Left lung (tissue), 14 donors: ENCODE measurements at places on chromosomes 13 and 19. TPM values are rescaled to one million over a fixed set of nuclear protein-coding genes. Genes with fewer than 3 reads are reported as not detected.

Gene MYO16
- 1.6 TPM for polyA plus RNA-seq

DNA sequence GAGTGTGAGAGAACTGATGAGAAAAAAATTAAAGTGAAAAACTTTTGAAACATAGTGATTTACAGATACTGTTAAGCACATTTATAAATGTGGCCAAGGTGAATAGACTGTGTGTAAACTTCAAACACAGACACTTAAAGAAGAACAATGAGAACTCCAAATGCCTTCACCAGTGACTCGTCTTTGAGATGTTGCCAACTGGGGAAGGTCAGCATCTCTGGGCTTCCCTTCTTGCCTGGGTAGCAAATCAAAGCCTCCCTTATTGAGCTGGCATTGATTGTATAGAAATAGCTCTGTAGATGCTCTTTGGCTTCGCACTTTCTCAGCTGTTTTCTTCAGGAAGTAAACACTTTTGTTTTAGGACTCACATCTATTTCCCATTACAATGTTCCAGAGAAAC, 177.3 kb upstream of the SGCG start:
- no peak for DNase-seq

DNA sequence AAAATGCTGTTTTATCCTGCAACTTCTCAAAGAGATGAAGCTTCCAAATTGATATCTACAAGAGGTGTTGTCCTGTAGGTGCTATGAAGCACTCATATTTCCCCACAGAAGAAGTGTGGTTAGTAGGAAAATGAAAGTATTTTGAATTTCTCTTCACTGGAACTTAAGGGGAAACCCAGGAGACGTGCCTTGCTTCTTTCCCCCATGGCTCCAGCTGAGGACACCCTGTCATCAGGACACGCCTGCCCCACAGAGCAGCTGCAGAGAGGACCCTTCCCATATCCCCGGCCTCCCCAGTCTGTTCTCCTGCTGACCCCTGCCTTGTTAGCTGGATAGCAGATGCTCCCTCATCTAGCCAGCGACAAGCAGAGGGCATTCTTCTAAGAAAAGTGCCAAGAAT, 371.3 kb downstream of the COG6 start:
- no peak for DNase-seq

DNA sequence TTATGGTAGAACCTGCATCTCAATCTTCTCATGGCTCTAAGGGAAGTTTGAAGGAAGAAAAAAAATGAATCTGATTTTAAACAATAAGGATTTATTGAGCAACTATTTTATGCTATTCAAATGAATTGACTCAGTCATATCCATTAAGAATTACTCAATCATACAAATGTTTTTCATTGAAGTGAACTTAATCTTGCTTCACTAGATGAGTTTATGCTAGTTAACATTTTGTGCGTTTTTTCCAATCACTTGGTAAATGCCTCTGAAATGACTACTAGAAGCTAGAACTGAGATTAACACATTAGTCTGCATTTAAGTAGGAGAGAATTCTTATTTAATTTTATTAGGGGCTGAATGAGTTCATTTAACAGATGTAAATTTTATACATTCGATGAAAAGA, 25.2 kb downstream of the RXFP2 start:
- no peak for DNase-seq

- DNase-seq: peak; percentile 67
Measured at GRCh38 chr19:55113570-55114039, 3.8 kb downstream of the PPP1R12C start.

GRCh38 chr13:48979892-48980291, 4.2 kb downstream of the FNDC3A start:
- DNase-seq: no peak

DNA sequence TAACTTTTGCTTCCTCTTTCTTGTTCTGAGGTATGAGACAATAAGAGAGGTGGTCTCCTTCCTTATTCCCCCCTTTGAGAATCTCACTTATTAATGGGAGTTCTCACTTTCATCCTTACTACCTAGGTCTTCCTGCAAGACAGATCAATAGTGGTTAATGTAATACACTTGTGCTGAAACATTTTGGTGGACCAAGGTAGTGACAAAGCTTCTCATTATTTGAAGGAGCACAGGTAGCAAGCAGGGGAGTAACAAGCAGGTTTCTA, 17.9 kb downstream of the ZNF700 start:
- DNase-seq: no peak
